ENCODE measurements at places on chromosomes 3 and 15. TPM values are rescaled to one million over a fixed set of nuclear protein-coding genes. Genes with fewer than 3 reads are reported as not detected.

Gene RASGRF1
- total RNA-seq, result not detected

Gene TRIM42
- total RNA-seq, result not detected

Gene GUCA1C
- not detected for total RNA-seq

Gene LDHAL6B
- not detected for total RNA-seq

Gene FGF12
- not detected for total RNA-seq

Gene DUOXA2
- total RNA-seq, result not detected

Data from cardiac atrium fibroblast (primary cell).